Diencephalon (tissue), 1 donor: ENCODE measurements at places on chromosomes 12 and 14. TPM values are rescaled to one million over a fixed set of nuclear protein-coding genes. Genes with fewer than 3 reads are reported as not detected.

The SLC24A4 gene
- total RNA-seq, result 4.2 TPM

The KRT78 gene
- total RNA-seq, result not detected

The KDM5A gene
- total RNA-seq, result 56.3 TPM

The FZD10 gene
- total RNA-seq, result 2.5 TPM

The LRP1-AS gene
- total RNA-seq, result not detected

The BEST3 gene
- total RNA-seq, result 11.5 TPM

The AMN gene
- total RNA-seq, result 0.23 TPM

The KRT79 gene
- not detected for total RNA-seq

The AQP6 gene
- 0.46 TPM for total RNA-seq

The TAS2R13 gene
- total RNA-seq, result 4.8 TPM

The TMEM119 gene
- 2.8 TPM for total RNA-seq

The PLBD1 gene
- 3.2 TPM for total RNA-seq

The FOXG1 gene
- total RNA-seq, result 19.8 TPM

The MSRB3 gene
- total RNA-seq, result 5.3 TPM

The CPNE6 gene
- 16.8 TPM for total RNA-seq

The SIX6 gene
- 0.69 TPM for total RNA-seq

The ARID2 gene
- total RNA-seq, result 41.5 TPM

The DAAM1 gene
- total RNA-seq, result 145 TPM

The DLGAP5 gene
- total RNA-seq, result 8.8 TPM

The SYT10 gene
- total RNA-seq, result 15.2 TPM

The GNG2 gene
- 424 TPM for total RNA-seq

The SLCO1B1 gene
- not detected for total RNA-seq

The POLE gene
- 21.9 TPM for total RNA-seq

The GLIPR1 gene
- 5.3 TPM for total RNA-seq

The NGB gene
- total RNA-seq, result 17.8 TPM
